Naive B cell (primary cell): ENCODE measurements at places on chromosomes 3 and 15.
A peak's percentile ranks its signal among the peaks of the same experiment; 100 is the strongest.

DNA sequence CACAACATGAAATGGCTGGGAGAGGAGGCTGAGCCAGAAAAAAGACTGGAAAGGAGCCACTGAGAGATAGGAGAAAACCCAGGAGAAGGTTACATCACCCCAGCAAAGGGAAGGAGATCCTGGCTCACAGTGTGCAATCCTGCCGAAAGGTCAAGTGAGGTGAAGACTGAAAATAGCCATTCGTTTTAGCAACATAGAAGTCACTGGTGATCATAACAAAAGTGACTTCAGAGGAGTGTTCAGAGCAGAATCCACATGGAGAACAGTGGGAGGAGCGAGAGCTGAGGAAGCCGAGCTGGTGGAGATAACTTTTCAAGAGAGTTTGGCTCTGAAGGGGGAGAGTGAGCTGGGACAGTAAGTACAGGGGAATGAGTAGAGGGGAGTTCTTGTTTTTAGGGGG lies 5.4 kb upstream of the HEG1 start:
- H3K4me3 ChIP-seq: no peak overlapping the region
- H3K36me3 ChIP-seq: no peaks in the 10 kb centered on the region
- H3K27me3 ChIP-seq: peaks cover 41% of the 10 kb centered on the region
- no peak for DNase-seq
- no peaks in the 10 kb centered on the region for H3K4me1 ChIP-seq
- H3K27ac ChIP-seq: no peak overlapping the region

GRCh38 chr15:78565097-78565950 lies at the start of gene CHRNA5:
Gene CHRNA5, plus strand, starts transcription at chr15:78565520. Its CDS starts 200 bp downstream, at chr15:78565720.
- no peaks in the 10 kb centered on the region for H3K36me3 ChIP-seq
- H3K4me1 ChIP-seq: peaks cover 21% of the 10 kb centered on the region
- peaks cover 6% of the 10 kb centered on the region for H3K27me3 ChIP-seq
- no peak within 1 kb of the TSS for H3K27ac ChIP-seq
- peak; percentile 63 for DNase-seq

GRCh38 chr3:10774129-10774670 lies 41.8 kb upstream of the SLC6A11 start:
- H3K27ac ChIP-seq: no peak overlapping the region
- no peak overlapping the region for H3K4me3 ChIP-seq
- H3K36me3 ChIP-seq: no peaks in the 10 kb centered on the region
- no peak for DNase-seq
- H3K27me3 ChIP-seq: peaks cover 19% of the 10 kb centered on the region
- no peaks in the 10 kb centered on the region for H3K4me1 ChIP-seq

DNA sequence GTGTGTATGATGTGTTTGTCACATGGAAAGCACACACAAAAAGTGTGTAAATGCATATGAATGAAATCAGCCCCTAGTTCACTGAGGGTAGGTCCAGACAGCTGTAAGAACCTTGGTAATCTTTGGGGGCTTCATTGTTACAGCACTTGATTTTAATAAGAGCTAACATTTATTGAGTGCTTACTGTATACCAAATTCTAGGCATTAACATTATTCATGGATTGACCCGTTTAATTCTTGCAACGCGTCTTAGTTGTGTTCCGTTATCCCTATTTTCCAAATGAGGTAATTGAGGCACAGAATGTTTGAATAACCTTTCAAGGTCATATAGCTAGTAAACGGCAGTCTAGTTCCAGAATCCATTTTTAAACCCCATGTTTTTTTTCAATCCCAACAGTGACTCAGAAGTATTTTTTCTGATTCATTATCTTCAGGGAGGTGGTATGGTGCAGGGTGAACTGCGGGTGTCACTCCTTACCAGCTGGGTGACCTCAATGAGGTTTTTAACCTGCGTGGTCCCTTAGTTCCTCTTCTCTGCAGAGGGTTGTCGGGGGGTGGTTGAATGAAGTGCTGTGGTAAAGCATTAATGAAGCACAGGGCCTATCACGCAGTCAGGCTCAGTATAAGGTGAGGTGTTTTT lies 14.2 kb downstream of the RAB8B start:
- H3K27ac ChIP-seq: peak overlapping the region; percentile 71
- peaks cover 4% of the 10 kb centered on the region for H3K36me3 ChIP-seq
- no peaks in the 10 kb centered on the region for H3K27me3 ChIP-seq
- DNase-seq: peak; percentile 53
- peaks cover 79% of the 10 kb centered on the region for H3K4me1 ChIP-seq

DNA sequence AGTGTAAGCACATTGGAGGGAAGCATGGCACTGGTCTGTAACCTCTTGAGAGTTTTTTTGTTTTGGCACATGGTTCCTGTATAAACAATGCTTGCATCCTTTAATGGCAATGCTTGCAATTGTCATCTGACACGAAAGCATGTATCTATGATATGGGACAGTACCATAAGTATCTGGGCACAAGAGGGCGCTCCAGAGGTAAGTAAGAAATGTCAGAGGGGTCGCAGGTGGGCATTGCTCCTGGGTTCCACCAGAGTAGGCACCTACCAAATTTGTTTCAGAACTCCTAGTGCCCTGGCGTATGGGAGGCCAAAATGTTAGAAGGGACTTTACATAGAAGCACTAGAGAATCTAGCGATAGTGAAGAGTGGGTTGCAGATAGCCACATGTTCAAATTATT lies 58.7 kb upstream of the BCHE start:
- H3K27ac ChIP-seq: no peak overlapping the region
- DNase-seq: no peak
- no peaks in the 10 kb centered on the region for H3K27me3 ChIP-seq
- no peak overlapping the region for H3K4me3 ChIP-seq
- no peaks in the 10 kb centered on the region for H3K4me1 ChIP-seq
- H3K36me3 ChIP-seq: no peaks in the 10 kb centered on the region

GRCh38 chr15:62932436-62932835 lies 110.1 kb upstream of the TPM1 start:
- no peaks in the 10 kb centered on the region for H3K36me3 ChIP-seq
- no peak for DNase-seq
- H3K27me3 ChIP-seq: peaks cover 54% of the 10 kb centered on the region
- no peaks in the 10 kb centered on the region for H3K4me1 ChIP-seq
- no peak overlapping the region for H3K4me3 ChIP-seq
- no peak overlapping the region for H3K27ac ChIP-seq

DNA sequence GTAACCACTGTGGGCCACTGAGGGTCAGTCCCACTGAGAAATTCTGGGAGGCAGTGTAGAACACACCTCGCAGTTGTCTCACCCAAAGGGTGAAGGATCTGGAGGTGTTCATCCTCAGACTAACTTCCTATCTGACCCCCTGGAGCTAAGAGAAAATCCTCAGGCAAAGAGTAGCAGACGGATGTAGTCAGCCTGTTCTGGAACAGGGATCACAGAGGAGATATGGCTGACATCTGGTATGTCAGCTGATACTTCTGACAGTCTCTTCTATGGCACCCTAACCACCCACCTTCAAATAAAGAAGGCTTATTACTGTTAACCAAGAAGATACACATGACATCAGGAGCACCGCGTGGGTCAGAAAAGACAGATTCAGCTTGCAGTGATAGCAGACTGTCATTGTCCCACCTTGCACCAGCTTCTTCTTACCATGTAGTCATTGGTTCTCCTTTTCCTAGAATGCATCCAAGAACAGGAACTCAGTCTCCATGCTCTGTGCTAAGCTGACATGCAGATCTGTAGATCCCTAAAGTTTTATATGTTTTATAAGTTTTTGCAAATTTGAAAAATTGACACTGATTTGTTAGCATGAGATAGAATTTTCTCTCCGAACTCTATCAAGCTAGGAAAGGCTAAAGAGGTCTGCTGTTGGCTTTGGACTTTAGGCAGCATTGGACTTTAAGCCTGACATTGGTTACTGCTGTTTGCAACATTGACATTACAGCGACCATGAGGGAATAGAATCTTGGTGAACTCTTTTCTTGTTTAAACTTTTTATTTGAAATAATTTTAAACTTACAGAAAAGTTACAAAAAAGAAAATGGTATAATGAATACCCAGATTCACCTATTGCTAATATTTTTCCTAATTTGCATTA lies 60.4 kb downstream of the KBTBD12 start:
- H3K4me1 ChIP-seq: no peaks in the 10 kb centered on the region
- H3K4me3 ChIP-seq: no peak overlapping the region
- DNase-seq: no peak
- H3K36me3 ChIP-seq: peaks cover 5% of the 10 kb centered on the region

- no peak for DNase-seq
- H3K36me3 ChIP-seq: no peaks in the 10 kb centered on the region
- H3K27ac ChIP-seq: no peak overlapping the region
- H3K4me3 ChIP-seq: no peak overlapping the region
- no peaks in the 10 kb centered on the region for H3K27me3 ChIP-seq
Measured at GRCh38 chr15:87345961-87346360, 910.6 kb downstream of the NTRK3 start.

DNA sequence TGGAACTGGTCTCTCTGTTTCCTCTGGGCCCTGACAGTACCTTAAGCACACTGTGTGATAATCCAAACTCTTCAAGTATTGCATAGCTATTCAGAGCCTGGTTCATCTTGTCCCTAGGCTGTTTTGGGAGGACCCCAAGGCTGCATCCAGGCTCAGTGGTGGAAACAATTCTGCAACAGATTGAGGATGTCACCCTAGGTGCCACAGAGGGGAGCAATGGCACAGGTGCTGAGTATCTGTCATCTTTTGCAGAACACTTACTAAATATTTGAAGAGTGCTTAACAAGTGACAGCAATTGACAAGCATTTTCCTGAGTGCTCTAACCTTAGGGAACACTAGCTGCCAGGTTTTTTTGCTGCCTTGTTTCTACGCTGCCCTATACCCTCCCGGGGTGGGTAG lies 27.8 kb downstream of the STARD5 start:
- H3K27ac ChIP-seq: peak overlapping the region; percentile 100
- DNase-seq: no peak
- H3K4me3 ChIP-seq: peak overlapping the region; percentile 100
- peaks cover 98% of the 10 kb centered on the region for H3K4me1 ChIP-seq
- H3K27me3 ChIP-seq: no peaks in the 10 kb centered on the region

DNA sequence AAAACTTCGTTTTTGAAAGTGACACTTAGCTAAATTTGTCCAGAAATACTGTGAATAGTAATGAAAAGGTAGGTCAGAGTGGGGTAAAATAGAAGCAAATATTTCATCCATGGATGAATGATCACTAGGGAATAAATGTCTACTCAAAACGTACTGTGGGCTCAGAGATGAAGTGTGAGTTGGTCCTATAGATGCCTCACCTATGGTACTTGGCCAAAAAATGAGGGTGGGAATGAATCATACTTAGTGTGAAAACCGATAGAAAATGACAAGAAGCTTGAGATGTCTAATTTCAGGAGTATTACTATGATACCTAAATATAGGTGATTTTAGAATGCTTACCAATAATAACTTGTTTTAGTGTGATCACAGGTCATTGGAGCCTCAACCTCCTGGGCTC lies 155.9 kb downstream of the GMNC start:
- no peak for DNase-seq
- H3K36me3 ChIP-seq: no peaks in the 10 kb centered on the region
- H3K27ac ChIP-seq: no peak overlapping the region
- no peaks in the 10 kb centered on the region for H3K4me1 ChIP-seq

GRCh38 chr3:180362081-180362480 lies 239.9 kb upstream of the TTC14 start:
- no peaks in the 10 kb centered on the region for H3K36me3 ChIP-seq
- no peak for DNase-seq
- H3K4me1 ChIP-seq: no peaks in the 10 kb centered on the region
- no peak overlapping the region for H3K4me3 ChIP-seq
- no peaks in the 10 kb centered on the region for H3K27me3 ChIP-seq

DNA sequence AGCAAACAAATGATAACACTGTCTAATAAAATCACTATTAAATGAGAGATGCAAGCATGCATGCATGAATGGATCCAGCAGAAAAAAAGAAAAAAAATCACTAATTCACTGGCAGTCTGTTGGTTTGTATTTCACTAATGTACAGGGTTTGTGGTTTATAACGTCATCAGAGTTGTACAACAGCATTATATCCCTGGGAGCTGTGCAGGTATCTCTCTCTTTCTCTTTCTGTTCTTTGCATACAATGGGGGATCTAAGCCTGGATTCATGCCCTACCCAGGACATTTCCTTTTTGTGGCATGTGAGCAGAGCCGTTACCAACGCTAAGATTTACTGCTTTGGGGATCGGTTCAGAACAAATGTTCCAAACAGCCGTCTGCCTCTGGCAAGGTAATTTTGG lies 229.5 kb downstream of the SOX2 start:
- no peaks in the 10 kb centered on the region for H3K4me1 ChIP-seq
- no peaks in the 10 kb centered on the region for H3K27me3 ChIP-seq
- no peak for DNase-seq
- H3K4me3 ChIP-seq: no peak overlapping the region

DNA sequence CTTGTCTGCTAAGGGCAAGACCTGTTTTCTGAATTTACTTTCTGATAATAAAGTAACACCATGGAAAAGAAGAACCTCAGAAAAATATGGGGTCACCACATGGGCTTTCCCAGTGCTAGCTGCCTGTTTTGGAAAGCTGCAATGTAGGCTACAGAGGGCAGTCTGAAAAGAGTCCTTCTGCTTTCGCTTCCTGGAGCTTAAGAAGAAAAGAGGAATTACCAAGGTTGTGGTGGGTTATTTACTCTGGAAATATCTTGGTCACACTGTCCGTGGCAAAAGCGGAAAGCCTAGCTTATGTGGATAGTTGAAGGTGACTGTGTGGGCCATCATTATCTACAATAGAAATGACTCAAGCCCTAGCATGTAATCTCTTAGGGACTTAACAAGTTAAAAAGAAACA lies 31.7 kb upstream of the IP6K2 start:
- H3K4me3 ChIP-seq: no peak overlapping the region
- no peaks in the 10 kb centered on the region for H3K27me3 ChIP-seq
- H3K27ac ChIP-seq: no peak overlapping the region
- H3K4me1 ChIP-seq: no peaks in the 10 kb centered on the region

- no peak overlapping the region for H3K27ac ChIP-seq
- peak overlapping the region; percentile 84 for H3K4me3 ChIP-seq
- peak; percentile 86 for DNase-seq
- no peaks in the 10 kb centered on the region for H3K36me3 ChIP-seq
- H3K4me1 ChIP-seq: peaks cover 91% of the 10 kb centered on the region
Measured at GRCh38 chr3:18223571-18223970, 201.6 kb downstream of the SATB1 start.

GRCh38 chr3:120170223-120170622 lies 76.0 kb upstream of the GSK3B start:
- H3K4me3 ChIP-seq: no peak overlapping the region
- DNase-seq: no peak
- no peaks in the 10 kb centered on the region for H3K4me1 ChIP-seq
- no peaks in the 10 kb centered on the region for H3K36me3 ChIP-seq

DNA sequence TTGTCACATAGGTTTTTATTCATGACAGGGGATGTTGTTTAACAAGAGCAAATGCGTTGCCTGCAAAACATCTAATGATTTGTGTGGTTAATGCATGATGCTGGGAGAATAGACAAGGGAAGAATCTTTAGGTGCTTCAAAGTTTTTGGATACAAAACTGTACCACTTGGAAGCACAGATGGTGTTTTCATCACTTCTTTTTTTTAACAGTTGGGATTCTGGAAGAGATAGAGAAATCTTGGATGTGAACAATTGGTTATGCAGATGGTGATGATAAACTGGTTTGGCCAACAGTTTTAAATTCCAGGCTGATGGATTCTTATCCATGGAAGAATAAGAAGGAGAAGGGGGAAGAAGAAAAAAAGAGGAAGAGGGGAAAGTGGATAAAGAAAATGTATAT lies 379.4 kb downstream of the KCNH8 start:
- no peak overlapping the region for H3K4me3 ChIP-seq
- no peak overlapping the region for H3K27ac ChIP-seq
- peaks cover 21% of the 10 kb centered on the region for H3K36me3 ChIP-seq
- peaks cover 22% of the 10 kb centered on the region for H3K4me1 ChIP-seq
- no peaks in the 10 kb centered on the region for H3K27me3 ChIP-seq
